ENCODE measurements at places on chromosomes 13 and 19.

DNA sequence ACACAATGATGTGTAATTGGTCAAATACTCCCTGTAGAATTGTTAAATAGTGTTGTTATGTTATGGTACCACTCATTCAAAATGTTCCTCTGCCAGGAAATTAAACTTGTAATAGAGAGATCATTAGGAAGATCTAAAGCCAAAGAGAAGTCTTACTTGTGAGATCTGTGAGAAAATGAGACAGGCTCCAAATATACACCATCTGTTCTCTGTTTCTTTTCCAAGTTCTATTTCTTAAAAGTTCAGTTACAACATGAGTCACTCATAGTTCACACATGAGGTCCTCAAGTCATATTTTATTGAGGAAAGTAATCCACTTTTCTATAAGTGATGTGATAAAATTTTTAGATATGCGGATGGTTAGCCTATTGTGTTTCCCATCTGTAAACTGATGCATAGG lies 1038.1 kb upstream of the PRR20A start:
- no peak for DNase-seq

DNA sequence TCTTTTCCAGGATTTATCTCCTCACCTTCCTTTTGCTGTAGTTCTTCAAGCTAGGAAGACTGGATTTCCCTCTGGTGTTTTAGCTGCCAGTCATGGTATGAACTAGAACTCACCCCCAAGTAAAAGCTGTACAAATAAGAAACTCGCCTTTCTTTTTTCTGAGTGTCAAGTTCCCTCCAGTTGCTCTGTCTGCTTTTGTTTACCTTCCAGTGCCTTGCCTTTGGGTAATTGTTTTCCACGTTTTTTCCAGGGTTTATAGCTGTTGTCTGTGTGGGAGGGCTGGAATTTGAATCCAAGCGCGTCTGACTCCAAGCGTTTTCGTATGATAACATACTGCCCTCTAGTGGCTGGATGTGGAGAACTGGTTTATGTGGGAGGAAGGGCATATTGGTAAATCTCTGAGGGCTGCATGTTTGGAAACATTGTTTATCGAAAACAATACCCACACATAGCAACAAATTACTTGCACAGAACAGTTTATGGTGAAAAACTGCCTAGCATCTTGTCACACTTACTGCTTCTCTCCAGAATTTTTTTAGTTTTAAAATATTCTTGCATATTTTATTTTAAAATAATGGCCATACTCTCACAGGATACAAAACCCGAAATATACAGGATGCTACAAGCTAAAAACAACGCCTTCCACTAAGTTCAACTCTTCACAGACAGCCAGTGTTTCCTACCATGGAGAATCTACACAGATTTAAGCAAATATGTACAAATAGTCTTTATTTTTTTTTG lies 19.2 kb downstream of the RCN3 start:
- peak; percentile 87 for DNase-seq

- DNase-seq, result no peak
Observed at GRCh38 chr19:52230685-52231084, 38.7 kb upstream of the ZNF766 start.

GRCh38 chr19:7636691-7637373 lies at the start of gene STXBP2:
TSS of gene STXBP2 (plus strand) at chr19:7637110. CDS start at chr19:7637150, 40 bp downstream.
- DNase-seq, result peak; percentile 35

DNA sequence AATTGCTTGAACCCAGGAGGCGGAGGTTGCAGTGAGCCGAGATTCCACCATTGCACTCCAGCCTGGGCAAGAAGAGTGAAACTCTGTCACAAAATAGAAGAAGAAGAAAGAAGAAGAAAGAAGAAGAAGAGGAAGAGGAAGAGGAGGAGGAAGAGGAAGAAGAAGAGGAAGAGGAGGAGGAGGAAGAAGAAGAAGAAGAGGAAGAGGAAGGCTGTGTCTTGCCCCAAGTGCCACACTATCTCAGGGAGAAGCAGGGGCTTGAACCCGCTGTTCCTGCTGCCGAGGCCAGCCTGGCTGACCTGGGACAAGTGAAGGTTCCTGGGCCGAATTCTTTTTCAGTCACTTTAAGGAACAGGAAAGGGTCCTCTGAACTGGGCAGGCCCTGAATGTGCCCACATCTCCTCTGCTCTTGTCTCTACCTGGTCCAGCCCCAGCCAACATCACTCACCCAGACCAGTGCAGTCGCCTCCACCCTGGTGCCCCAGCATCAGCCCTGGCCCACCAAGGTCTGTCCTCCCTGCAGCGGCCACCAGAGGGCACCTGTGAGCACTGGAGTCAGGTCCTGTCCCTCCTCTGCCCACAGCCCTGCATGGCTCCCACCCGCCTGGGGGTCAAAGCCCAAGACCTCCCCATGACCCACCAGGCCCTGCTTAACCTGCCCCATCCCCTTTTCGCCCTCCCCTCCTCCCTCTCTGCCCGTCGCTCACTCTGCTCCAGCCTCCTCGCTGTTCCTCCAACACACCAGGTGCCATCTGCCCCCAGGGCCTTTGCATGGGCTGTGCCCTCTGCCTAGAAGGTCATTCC lies 20.0 kb downstream of the TICAM1 start:
- DNase-seq, result peak; percentile 73

DNA sequence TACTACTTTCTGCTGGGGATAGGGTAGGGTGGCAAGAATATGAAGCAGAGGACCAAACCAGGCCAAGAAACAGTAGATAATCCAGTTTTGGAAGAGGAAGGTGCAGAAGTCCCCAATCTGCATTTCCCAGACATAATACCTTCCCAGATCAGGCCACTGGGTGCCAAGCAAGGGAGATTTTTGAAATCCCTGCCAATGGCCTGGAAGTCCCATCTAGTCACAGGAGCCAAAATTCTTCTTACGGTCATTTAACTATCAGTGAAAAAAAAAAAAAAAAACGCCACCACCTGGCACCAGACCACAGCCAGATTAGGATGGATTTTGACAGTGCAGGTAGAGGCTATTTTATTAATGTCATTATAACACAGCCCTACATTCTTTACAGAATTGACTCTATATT lies 57.8 kb downstream of the ZC3H13 start:
- no peak for DNase-seq

GRCh38 chr13:39051157-39051556 lies 12.9 kb downstream of the NHLRC3 start:
- DNase-seq, result peak; percentile 57

GRCh38 chr19:16066611-16067104 lies 9.6 kb upstream of the TPM4 start:
- peak; percentile 80 for DNase-seq

DNA sequence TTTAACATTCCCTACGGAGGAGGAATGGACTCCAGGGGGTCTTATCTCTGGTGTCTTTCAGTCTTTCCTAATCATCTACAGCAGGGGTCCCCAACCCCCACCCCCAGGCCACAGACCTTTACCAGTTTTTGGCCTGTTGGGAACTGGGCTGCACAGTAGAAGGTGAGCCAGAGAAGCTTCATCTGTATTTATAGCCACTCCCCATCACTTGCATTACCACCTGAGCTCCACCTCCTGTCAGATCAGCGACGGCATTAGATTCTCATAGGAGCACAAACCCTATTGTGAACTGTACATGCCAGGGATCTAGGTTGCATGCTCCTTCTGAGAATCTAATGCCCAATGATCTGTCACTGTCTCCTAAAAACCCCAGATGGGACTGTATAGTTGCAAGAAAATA lies 120.0 kb upstream of the TMTC4 start:
- no peak for DNase-seq

- DNase-seq, result no peak
Observed at GRCh38 chr13:51955281-51955771, 55.9 kb downstream of the ATP7B start.

GRCh38 chr13:41900918-41901317 lies 60.0 kb downstream of the VWA8 start:
- no peak for DNase-seq

GRCh38 chr13:52921194-52921593 lies 72.8 kb upstream of the PCDH8 start:
- no peak for DNase-seq

GRCh38 chr13:31947105-31947504 lies 84.5 kb upstream of the FRY start:
- no peak for DNase-seq

DNA sequence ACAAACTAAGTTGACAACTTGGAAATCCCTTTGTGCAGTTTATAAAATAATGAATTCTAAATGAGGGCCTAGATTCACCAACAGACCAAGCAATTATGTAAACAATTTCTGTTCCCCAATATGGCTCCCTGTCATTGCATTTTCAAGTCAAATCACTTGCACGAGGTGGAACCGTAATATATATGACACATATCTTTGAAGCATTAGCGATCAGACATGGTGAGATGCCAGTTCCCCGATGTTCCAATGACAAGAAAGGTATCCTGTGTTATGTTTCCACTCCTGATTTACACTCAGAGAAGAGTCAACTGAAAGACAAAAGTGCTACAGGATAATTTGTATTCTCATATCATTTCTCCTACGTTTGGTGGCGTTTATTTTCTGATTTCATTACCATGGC lies 108.5 kb upstream of the TDRD3 start:
- DNase-seq, result no peak

GRCh38 chr19:5434970-5435641 lies 20.1 kb upstream of the ZNRF4 start:
- peak; percentile 13 for DNase-seq

- no peak for DNase-seq
Observed at GRCh38 chr13:33230178-33230881, 55.2 kb downstream of the STARD13 start.

DNA sequence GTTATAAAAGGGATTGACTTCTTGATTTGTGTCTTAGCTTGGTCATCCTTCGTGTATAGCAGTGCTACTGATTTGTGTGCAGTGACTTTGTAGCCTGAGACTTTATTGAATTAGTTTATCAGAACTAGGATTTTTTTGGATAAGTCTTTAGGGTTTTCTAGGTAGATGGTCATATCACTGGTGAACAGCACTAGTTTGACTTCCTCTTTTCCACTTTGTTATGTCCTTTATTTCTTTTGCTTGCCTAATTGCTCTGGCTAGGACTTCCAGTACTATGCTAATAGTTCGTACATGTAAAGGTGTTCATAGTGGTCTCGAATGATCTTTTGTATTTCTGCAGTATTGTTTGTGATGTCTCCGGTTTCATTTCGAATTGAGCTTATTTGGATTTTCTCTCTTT lies 145.4 kb downstream of the DNAJC3 start:
- DNase-seq, result no peak

Data from dermis microvascular lymphatic vessel endothelial cell (primary cell).